Motor neuron (in vitro differentiated cells): ENCODE measurements at places on chromosomes 7 and 10.
A peak's percentile ranks its signal among the peaks of the same experiment; 100 is the strongest.

- no peak for ATAC-seq
Measured at GRCh38 chr10:21022821-21023220, 125.7 kb upstream of the NEBL start.

GRCh38 chr7:124033095-124033806 lies 384 bp upstream of the TMEM229A start:
- ATAC-seq: peak; percentile 73

DNA sequence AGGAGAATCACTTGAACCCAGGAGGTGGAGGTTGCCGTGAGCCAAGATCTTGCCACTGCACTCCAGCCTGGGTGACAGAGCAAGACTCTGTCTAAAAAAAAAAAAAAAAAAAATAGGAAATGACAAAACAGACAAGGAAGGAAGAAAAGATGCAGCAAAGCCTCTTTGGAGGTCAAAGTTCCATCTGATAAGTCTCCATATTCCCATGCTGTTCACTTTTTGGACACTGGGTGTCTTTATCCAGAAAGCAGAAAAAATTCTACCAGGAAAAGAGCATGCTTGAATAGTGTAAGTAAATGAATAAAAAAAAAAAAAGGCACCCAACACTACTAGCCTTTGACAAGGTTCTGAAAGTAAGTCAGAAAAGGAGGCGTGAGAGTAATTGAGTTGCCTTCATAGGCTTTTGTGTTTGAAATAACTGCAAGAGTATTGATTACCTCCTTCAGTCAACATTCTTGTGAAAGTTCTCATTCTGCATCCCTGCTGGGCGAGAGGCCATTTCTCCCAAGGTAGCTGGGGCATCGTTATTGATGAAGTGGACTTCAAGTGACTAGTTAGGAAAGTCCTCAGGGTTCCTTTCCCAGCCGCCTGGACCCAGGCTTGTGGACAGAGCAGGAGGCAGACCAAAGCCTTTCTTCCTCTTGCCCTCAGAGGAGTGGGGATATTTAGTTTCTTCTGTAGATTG lies 133.3 kb upstream of the KIF5B start:
- ATAC-seq: no peak

DNA sequence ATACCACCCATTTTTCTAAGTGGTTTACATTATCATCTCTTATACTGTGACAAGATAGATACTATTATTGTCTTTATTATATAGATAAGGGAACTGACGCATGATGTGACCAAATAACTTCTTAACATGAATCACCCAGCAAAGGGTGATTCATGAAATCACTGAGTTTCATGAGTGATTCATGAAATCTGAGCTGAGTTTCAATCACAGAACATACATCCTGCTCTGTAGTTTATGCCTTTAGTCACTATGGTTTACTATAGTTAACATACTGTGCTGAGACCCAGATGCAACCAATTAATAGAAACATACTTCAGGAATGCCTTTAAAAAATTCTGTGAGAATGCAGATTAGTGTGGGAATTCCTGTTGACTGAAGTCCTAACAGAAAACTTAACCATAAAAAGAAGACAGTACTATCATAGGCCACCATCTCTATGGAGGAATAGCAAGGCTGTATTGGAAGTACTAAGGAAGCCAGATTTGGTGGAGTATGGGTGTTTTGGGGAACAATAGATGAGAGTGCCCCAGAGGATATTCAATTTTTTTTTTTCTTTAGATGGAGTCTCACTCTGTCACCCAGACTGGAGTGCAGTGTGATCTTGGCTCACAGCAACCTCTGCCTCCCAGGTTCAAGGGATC lies 43.1 kb upstream of the SEMA3A start:
- ATAC-seq: no peak

GRCh38 chr7:33996899-33997298 lies 91.6 kb downstream of the BMPER start:
- no peak for ATAC-seq

- peak; percentile 97 for ATAC-seq
Measured at GRCh38 chr10:101272229-101272868, 43.1 kb upstream of the LBX1 start.

DNA sequence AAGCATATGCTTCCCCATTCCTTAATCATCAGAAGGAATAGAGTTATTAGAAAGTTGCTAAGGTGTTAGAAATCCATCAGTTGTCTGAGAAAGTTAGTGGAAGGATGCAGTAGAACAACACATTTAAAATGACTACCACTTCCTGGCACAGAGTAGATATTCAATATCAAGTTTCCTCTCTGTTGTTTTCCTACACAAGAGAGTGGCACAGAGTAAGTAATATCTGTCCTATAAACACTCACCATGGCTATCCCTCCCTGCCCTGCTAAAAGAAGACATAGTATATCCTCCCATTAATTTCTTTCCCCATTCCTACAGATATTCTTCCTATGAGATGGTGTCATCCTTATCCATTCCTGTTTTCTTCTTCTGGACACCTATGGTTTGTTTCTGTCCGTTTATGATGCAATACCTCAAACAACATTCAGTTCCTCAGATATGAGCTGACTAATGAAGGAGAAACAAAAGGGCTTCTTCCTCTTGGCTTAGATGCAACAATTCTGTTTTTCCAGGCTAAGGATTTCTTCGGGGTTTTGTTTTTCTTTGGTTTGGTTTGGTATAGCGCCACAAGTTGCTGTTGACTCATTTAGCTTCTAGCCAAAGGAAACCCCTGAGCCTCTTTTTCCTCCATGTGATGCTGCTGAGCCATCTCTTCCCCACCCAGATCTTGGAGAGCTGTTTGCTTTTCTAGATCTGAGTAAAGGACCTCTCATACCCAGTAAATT lies 32.9 kb upstream of the BPGM start:
- peak; percentile 82 for ATAC-seq
